DMS79 treated with DMSO at 0.1 percent for 48 hours (cell line): ENCODE measurements at places on chromosomes 6 and 20.

DNA sequence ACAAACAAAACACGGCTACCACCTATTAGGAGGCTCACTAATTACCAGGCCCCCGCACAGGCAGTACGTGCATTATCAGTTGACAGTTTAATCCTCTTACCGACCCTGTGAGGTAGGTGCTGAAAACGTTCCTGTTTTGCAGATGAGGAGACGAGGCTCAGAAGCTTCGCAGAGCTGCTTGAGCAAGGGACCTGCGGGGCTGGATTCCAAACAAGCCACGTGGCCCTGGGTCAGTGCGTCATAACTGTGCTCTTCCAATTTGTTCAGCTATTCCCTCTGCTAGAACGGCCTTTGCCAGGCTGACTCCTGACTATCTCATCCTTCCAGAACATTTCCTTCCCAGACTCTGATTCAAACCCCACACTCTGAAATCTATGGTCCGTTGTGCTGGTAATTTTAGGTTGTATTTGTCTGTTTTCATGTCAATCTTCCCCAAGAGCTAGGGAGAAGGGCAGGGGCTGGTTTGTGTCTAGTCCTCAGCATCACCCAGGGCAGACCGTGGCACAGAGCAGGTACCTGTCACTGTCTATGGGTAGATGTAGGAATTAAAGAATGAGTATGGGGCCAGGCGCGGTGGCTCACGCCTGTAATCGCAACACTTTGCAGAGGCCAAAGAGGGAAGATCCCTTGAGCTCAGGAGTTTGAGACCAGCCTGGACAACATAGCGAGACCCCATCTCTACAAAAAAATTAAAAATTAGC, 28.8 kb upstream of the TLDC2 start:
- DNase-seq = no peak

DNA sequence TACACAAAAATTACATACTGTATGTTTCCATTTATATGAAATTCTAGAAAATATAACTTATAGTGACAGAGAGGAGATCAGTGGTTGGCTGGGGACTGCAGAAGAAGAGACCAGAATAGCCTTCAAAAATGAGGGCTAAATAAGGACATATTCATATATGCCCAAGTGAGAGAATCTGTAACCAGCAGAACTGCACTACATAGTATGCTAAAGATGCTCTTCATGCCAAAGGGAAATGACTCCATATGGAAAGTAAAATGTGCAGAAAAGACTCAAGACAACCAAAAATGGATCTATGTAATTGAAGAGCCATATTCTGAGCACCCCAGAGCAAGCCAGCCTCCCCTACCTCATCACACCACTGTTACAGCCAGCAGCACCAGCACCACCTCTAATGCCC, 29.0 kb downstream of the ELOVL2 start:
- no peak for DNase-seq

- DNase-seq = no peak
Observed at GRCh38 chr6:29925727-29926412, 16.5 kb upstream of the HLA-A start.

GRCh38 chr6:16355699-16356446, 117.5 kb downstream of the GMPR start:
- DNase-seq = no peak

- DNase-seq = no peak
Observed at GRCh38 chr20:19212469-19212815, at the start of gene SLC24A3. Gene SLC24A3, plus strand, starts transcription at chr20:19212642.

GRCh38 chr20:62096421-62097380, 25.6 kb upstream of the LSM14B start:
- DNase-seq = no peak

DNA sequence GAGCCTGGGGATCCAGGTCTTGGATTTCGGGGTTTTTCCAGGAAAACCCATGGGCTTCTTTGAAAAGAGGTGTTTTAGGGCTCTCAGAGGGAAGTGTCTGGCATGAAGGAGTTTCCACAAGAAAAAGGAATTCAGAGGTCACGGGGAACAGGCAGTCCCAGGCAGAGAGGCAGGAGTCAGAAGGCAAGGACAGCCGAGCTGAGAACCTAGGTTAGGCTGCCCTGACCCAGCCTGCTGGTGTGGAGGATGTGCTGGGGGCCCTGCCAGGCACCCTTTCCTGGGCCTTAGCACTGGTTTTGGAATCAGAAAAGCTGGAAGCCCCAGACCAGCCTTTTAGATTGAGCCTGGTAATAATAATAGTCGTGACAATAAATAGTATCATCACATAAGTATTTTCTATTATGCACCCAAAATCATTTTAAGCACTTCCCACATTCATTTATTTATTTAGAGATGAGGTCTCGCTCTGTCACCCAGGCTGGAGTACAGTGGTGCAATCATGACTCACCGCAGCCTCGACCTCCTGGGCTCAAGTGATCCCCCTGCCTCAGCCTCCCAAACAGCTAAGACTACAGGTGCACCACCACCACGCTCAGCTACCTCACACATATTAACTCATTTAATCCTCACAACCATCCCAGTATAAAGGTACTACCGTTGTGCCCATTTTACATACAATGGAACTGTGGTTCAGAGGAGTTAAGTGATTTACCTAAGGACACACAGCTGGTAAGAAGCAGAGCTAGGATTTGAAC, 19.9 kb downstream of the TGM2 start:
- DNase-seq = no peak

- peak; percentile 87 for DNase-seq
Observed at GRCh38 chr6:20744911-20745557, 210.8 kb downstream of the CDKAL1 start.

DNA sequence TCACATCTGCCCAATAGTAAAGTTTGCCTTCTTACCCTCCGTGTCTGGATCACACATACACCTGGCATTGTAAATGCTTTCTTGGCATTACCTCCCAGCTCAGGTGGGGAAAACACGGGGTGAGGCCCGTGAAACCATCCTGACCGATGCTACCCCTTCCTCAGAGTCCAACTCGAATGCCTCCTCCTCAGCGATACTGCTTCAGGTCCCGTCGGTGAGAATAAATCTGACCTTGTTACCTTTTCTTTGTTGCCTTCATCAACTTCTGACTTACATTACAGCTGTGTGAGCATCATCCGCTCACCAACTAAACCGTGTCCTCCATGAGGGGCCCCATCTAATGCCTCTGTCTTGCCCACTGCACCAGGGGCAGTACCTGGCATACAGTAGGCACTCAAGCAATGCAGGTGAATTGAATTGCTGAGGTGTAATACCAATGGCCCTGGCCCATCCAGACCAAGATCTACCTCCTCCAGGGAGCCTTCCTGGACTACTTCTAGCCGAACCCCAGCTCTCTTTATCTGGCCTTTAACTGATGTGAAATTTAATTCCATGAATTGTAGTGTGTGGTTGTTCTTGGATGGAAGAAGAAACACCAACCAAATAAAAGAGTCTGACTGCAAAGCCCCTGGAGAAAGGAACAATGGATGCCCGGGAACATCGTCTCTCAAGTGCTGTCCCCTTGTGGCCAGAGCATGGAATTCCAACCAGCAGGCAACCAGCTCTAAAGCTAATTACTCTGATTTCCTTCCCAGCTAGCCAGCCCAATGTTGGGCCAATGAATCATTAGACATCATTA, 141.5 kb downstream of the ANKRD60 start:
- DNase-seq = peak; percentile 5

- no peak for DNase-seq
Observed at GRCh38 chr20:62548471-62548870, 72.7 kb upstream of the GATA5 start.

- peak; percentile 38 for DNase-seq
Observed at GRCh38 chr6:111604259-111605099, 1.2 kb downstream of the TRAF3IP2 start.

- DNase-seq = no peak
Observed at GRCh38 chr6:150637266-150637665, 37.6 kb downstream of the PLEKHG1 start.

DNA sequence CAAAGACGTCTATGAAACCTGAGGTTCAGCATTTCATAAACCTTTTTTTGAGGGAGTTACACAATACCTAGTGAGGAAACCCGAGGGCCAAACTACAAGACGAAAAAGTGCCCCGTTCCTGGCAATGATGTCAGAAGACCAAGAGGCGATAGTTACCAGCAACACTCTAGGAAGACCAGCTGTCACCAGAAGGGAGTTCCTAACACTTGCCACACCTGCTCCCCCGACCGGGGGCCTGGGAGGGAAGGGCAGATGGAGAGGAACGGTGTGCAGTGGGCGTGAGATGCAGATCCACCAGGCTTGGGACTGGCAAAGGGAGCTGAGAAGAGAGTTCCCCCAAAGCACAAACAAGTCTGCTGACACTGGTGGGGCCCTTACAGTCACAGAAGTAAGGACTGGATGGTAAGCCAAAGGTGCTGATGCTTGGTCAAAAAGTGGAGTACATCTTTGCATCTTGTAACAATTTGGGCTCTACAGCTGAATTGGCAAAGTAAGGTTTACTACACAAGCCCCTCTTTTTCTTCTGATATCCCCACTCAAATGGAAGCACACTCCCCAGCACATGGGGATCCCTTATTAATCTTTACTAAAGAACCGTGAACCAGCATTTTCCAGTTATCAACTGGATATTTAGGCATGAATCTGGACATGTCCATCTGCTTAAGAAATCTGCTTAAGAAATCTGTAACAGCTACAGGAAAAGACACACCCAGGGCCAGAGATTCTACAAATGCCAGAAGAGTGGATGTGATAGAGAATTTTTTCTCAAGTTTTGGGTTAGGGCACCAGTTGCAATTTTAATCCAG, 38.5 kb downstream of the PANK2 start:
- no peak for DNase-seq

DNA sequence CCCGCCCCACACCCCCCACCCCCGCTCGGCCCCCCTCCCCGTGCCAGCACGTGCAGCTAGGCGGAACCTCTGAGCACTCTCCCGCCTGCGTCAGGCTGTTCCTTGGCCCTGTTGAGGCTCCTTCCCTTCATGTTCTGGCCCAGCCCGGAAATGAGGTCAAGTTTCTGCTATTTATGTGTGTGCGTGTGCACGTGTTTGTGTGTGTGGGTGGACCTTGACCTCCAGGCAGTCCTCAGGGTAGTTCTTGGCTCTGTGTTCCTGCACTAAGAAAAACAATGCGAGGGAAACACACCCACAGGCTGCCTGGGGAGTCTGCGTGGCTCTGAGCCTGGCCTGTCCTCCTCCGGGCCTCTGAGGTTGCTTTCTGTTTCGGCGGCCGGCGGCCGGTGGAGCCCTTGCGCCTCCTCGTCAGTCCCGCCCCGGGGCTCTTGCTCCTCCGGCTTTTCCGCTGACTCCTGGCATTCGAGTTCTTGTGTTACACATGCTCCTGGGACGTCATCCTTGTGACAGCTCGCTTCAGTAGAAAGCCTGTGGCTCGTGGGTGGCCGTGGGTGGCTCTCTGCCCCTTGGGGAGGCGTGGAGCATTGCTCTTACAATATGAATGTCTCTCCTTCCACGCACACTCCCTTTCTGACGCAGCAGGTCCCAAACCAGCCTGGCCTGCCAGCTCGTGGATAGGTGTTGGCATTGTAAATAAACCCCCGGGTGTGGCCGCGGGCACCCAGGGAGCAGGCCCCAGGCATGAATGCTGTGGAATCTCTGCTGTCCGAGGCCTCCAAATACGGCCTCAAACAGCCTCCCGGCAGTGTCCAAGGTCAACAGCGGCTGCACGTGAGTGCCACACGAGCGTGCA, 10.0 kb downstream of the SLCO4A1 start:
- DNase-seq = no peak

- no peak for DNase-seq
Observed at GRCh38 chr20:44896583-44896982, 11.1 kb downstream of the YWHAB start.

- DNase-seq = no peak
Observed at GRCh38 chr6:121608270-121608669, 172.8 kb downstream of the GJA1 start.

DNA sequence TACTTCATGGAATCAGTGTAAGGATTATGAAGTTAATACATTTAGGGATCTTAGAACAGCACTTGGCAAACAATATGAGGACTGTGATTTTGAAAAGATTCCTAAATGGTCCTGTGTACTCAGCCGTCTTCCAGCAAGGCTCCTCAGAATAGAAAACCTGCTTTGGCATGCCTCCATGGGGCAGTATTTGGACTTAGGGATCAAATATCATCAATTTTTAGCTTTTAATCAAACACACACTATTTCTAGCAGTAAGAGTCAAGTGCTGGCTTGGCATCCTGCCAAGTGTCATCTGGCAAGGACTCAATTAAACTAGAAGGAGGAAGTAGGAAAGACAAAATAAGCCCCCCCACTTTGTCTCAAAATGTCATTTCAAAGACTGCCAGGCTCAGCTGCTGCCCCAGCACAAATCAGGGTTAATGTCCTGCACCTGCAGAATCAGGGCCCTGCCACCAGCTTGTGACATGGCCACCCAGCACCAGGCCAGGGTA, 40.8 kb downstream of the IYD start:
- DNase-seq = peak; percentile 66

DNA sequence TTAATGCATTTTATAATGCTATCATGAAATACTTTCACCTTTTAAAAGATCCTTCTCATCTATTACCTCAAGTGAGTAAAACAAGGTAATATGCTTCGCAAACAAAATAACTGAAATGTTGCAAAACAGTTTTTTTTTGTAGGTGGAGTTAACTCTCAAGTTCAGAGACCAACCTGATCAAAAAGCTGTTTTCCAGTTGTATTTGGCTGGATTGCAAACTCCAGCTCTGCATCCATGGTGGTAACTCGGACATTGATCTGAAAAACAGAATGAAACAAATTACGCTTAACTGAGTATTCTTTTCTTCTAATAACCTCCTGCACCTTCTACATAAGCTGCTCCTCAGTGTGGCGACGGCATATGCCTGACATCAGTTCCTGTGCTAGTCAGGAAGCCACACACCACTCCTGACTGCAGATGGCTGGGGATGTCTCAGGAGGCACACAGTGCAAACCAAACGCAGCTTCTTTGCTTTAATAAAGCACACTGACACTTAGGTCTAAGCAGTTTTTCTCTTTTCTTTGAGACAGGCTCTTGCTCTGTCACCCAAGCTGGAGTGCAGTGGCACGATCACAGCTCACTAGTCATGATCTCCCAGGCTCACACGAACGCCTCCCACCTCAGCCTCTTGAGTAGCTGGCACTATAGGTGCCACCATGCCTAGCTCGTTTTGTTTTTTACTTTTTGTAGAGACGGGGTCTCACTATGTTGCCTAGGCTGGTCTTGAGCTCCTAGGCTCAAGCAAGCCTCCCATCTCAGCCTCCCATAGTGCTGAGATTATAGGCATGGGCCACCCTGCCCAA, 29.9 kb downstream of the EZR start:
- DNase-seq = no peak

- no peak for DNase-seq
Observed at GRCh38 chr20:10719740-10720385, 46.1 kb upstream of the JAG1 start.

DNA sequence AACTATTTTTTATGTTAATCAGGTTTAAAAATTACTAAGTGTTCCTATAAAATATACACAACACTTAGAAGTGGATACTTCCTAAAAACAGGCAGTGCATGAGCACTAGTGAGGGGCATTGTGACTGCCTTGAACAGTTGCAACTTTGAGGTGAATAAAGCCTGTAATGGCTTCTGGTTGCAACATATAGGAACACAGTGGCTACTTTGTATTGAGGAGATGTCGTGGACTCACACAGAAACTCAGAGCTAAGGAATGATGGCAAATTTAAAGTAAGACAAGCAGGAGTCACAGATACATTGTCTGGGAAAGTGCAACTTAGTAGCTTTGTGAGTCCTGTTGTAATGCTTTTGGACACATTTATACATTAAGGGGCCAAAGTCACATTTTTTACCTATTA, 861 bp upstream of the HLA-A start:
- no peak for DNase-seq
